AG08395 (cell line): ENCODE measurements at places on chromosomes 6 and 20.

GRCh38 chr6:13006578-13007300, 290.2 kb downstream of the PHACTR1 start:
- DNase-seq: peak; percentile 3

- DNase-seq: no peak
Measured at GRCh38 chr20:1946762-1947534, 46.9 kb downstream of the PDYN start.

GRCh38 chr6:99348288-99349170, 945 bp downstream of the FAXC start:
- no peak for DNase-seq

DNA sequence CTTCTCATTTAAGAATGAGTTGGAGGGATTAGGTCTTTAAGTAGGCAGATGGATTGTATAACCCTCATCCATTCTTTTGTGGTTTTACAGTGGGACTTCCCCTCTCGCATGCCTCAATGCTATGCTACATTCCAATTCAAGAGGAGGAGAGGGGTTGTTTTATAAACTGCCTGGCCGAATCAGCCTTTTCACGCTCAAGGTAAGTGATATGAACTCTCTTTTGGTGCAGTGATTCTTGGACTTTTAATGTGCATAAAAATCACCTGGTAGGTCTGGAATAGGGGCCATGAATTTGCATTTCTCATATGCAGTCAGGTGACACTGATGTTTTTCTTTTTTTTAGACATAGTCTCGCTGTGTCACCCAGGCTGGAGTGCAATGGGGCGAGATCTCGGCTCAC, 10.8 kb downstream of the ASXL1 start:
- DNase-seq: no peak

GRCh38 chr20:64233725-64234124, 21.8 kb upstream of the PCMTD2 start:
- no peak for DNase-seq

GRCh38 chr20:23245553-23246181, 104.9 kb upstream of the NXT1 start:
- DNase-seq: peak; percentile 36

GRCh38 chr20:46251211-46251673, 57.1 kb downstream of the CDH22 start:
- no peak for DNase-seq

- DNase-seq: no peak
Measured at GRCh38 chr20:63553933-63554290, at the start of gene FNDC11. FNDC11 (plus strand) TSS chr20:63554159; CDS start chr20:63555664, 1,505 bp downstream.

DNA sequence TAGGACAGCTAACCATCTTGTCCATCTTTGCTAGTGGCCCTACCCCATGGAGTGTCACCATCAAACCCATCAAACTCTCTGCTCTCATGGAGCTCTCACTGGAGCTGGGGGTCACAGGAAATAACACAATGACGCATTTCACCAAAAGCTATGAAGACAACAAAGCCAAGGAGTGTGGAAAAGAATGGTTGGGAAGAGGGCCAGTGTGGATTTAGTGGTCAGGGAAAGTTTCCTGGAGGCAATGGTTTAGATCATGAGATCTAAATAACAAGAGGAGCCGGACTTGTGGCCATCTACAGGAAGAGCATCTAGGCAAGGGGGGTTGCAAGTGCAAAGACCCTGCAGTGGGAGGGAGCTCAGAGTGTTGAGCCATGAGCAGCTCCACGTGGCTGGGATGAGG, 189.5 kb downstream of the BMP7 start:
- no peak for DNase-seq

GRCh38 chr20:7313047-7313446, 545.6 kb downstream of the BMP2 start:
- DNase-seq: no peak

DNA sequence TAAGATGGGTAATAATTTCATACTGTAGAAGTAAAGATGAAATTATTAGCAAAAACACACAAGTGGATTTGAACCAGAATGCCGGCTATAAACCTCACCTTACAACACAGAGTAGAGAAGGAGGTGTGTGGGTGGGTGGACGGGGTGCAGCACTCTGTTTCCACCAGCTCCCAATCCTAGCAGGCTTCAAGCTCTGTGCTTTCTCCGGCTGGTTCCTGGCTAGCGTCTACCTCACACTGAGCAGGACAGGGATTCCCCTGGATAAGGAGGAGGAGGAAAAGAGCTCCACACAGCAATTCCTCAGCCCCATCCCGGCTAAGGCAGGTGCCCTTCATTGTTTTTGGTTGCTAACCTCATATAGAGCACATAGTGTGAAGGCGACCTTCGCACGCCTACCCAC, 453.3 kb downstream of the C6orf118 start:
- no peak for DNase-seq

- no peak for DNase-seq
Measured at GRCh38 chr6:139695361-139695760, 320.9 kb upstream of the CITED2 start.

DNA sequence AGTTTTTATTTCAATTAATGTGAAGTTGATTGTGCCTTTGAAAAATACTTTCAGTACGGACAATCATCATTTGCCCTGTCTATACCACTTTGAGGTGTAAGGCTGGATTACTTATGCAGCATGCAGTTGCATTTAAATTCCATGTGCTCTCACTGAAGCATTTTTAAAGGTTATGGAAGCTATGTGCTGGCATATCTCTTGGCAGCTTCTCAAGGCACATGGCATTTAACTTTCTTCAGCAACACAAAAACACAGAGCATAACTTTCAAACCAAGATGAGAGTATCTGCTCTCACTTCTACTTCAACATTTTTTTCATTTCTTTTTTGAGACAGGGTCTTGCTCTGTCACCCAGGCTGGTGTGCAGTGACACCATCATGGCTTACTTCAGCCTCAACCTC, 360.6 kb upstream of the RUNX2 start:
- no peak for DNase-seq

- peak; percentile 56 for DNase-seq
Measured at GRCh38 chr6:116008470-116009243, 52.0 kb downstream of the FRK start.

GRCh38 chr6:70280400-70280853, 22.5 kb downstream of the COL9A1 start:
- no peak for DNase-seq

DNA sequence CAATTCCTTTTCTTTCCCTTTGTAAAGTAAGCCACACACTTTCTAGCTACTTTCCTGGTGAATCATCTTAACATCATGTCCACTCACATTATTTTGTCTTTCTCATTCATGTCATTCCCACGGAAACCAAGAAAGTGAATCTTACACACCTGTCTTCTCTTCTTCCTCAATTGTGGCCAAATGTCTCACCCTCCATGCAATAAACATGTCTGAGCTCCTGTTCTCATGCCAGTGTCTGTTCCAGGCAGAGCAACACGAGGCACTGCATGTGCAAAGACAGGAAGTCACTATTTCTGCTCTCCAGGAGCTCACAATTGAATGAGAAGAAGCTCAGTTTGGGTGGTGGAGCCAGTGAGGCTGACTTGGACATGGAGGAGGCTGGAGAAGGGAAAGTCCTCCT, 29.0 kb upstream of the TMEM244 start:
- DNase-seq: peak; percentile 20

DNA sequence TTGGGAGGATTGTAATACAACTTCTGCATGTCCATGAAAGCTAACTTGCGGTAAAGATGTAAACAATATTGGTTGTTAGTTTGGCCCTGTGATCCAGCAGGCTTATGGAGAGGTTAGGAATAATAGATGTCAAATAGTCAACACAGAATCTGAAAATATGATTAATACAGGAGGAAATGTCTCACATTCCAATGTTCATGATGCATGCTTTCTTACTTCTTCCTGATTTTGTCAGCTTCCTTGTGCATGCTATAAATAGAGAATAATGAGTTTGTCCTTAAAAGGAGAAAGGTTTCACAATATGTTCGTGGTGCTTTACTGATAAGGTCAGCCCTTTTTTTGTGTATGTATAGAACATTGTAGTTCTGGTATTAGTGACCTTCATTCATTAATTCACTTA, 136.7 kb downstream of the MMUT start:
- peak; percentile 6 for DNase-seq

DNA sequence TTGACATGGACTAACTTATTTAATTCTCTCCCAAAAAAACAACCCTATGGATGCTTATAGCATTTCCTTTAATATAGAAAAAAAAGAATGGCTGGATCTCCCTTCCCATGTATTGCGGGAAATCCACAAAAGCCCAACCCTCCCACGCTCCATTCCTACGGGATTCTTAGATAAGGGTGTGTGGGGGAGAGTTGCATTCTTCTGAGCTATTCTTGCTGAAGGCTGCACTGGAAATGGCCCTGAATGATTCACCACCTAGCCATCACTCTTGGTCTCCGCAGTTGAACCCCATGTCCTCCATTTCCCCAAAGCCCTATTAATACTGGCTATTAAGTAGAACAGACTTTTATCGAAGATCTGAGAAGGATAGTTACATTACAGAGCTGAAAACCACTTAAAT, 41.9 kb upstream of the ADGRF5 start:
- DNase-seq: no peak

GRCh38 chr20:15059438-15059837, 722.0 kb upstream of the FLRT3 start:
- no peak for DNase-seq
